M059J (cell line): ENCODE measurements at places on chromosomes 1 and 21. TPM values are rescaled to one million over a fixed set of nuclear protein-coding genes. Genes with fewer than 3 reads are reported as not detected.

PRELP gene
- not detected in 2 replicates for total RNA-seq

SCNM1 gene
- total RNA-seq = 82.1 and 92.2 TPM in 2 replicates

PDZK1 gene
- 8.8 and 10.5 TPM in 2 replicates for total RNA-seq

IGFN1 gene
- total RNA-seq = not detected in 2 replicates

ADCY10 gene
- total RNA-seq = 0.15 TPM in 1 of 2 replicates, not detected in the other

ATP1A2 gene
- 0.05 TPM in 1 of 2 replicates, not detected in the other for total RNA-seq

TAL1 gene
- total RNA-seq = not detected in 2 replicates

FAM177B gene
- not detected in 2 replicates for total RNA-seq

KRTAP19-1 gene
- total RNA-seq = not detected in 2 replicates

S100A7A gene
- not detected in 2 replicates for total RNA-seq

KPRP gene
- not detected in 2 replicates for total RNA-seq

IVL gene
- not detected in 2 replicates for total RNA-seq

CCDC27 gene
- total RNA-seq = not detected in 2 replicates

ST7L gene
- 32.7 and 49.6 TPM in 2 replicates for total RNA-seq

NPR1 gene
- not detected in 2 replicates for total RNA-seq

SHISAL2A gene
- 0.15 TPM in 1 of 2 replicates, not detected in the other for total RNA-seq

AMY1C gene
- total RNA-seq = not detected in 2 replicates

MOB3C gene
- total RNA-seq = 10.3 and 17.2 TPM in 2 replicates

FCRL6 gene
- total RNA-seq = not detected in 2 replicates

PRAMEF25 gene
- not detected in 2 replicates for total RNA-seq

NEK2 gene
- total RNA-seq = 35.6 and 58.6 TPM in 2 replicates

GUCA2A gene
- total RNA-seq = not detected in 2 replicates

NUP210L gene
- total RNA-seq = not detected in 2 replicates

MAP3K7CL gene
- total RNA-seq = 10.7 and 14.0 TPM in 2 replicates

C1orf122 gene
- total RNA-seq = 63.3 and 69.5 TPM in 2 replicates

KCND3 gene
- total RNA-seq = not detected in 2 replicates

FCN3 gene
- not detected in 2 replicates for total RNA-seq

AMY1A gene
- not detected in 2 replicates for total RNA-seq

PLA2G4A gene
- total RNA-seq = 5.6 and 10.2 TPM in 2 replicates

TTC39A gene
- total RNA-seq = 0.67 and 2.0 TPM in 2 replicates

RAD54L gene
- 9.8 and 24.2 TPM in 2 replicates for total RNA-seq

HCRTR1 gene
- total RNA-seq = not detected in 2 replicates

ATP5IF1 gene
- 323 and 496 TPM in 2 replicates for total RNA-seq

C1QTNF12 gene
- not detected in 2 replicates for total RNA-seq

DIRAS3 gene
- 1.6 and 2.0 TPM in 2 replicates for total RNA-seq

FCRLB gene
- total RNA-seq = 2.7 and 3.2 TPM in 2 replicates

RAB3B gene
- 7.4 and 12.6 TPM in 2 replicates for total RNA-seq

AKR7A3 gene
- 0.37 TPM in 1 of 2 replicates, not detected in the other for total RNA-seq

TRABD2B gene
- not detected in 2 replicates for total RNA-seq

KLF17 gene
- total RNA-seq = 0.37 and 0.64 TPM in 2 replicates

RPTN gene
- not detected in 2 replicates for total RNA-seq

F5 gene
- total RNA-seq = not detected in 2 replicates

MYCL gene
- total RNA-seq = 0.57 TPM in 1 of 2 replicates, not detected in the other

IFI44 gene
- 536 and 601 TPM in 2 replicates for total RNA-seq

CLCA2 gene
- total RNA-seq = 0.15 and 0.30 TPM in 2 replicates

SPATA21 gene
- total RNA-seq = 0.02 TPM in 1 of 2 replicates, not detected in the other

MYOC gene
- total RNA-seq = not detected in 2 replicates

RAB42 gene
- total RNA-seq = 2.0 and 3.2 TPM in 2 replicates

BCL2L15 gene
- total RNA-seq = not detected in 2 replicates

CELA3A gene
- not detected in 2 replicates for total RNA-seq

TMEM79 gene
- total RNA-seq = 2.1 and 2.2 TPM in 2 replicates

OR2T11 gene
- total RNA-seq = not detected in 2 replicates
